ENCODE measurements at places on chromosomes 16 and 17.

DNA sequence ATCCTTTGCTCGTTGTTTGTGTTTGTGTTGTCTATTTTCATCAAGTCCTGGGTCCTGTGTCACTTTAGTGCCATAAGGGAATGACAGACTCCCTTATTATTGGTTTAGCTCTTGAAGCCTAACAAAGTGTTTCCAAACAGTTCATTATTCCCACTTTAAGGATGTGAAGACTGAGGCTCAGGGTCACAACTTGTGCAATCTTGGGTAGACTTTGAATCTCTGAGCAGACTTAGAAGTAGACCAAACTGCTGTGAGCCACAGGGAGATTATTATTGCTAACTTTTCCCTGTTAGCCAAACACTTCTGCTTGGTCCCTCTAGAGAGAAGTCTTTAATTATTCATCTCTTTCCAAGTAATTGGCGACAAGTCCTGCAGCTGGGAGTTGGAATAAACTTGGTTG lies 31.8 kb downstream of the PRKCB start:
- DNase-seq, result no peak

- no peak for DNase-seq
Measured at GRCh38 chr16:67053767-67054334, 24.9 kb downstream of the CBFB start.

- DNase-seq, result no peak
Measured at GRCh38 chr17:81481073-81481799, 31.4 kb downstream of the ACTG1 start.

GRCh38 chr17:46121165-46121764 lies 72.0 kb downstream of the KANSL1 start:
- DNase-seq, result no peak

GRCh38 chr16:72938795-72939164 lies 109.1 kb downstream of the ZFHX3 start:
- DNase-seq, result no peak

DNA sequence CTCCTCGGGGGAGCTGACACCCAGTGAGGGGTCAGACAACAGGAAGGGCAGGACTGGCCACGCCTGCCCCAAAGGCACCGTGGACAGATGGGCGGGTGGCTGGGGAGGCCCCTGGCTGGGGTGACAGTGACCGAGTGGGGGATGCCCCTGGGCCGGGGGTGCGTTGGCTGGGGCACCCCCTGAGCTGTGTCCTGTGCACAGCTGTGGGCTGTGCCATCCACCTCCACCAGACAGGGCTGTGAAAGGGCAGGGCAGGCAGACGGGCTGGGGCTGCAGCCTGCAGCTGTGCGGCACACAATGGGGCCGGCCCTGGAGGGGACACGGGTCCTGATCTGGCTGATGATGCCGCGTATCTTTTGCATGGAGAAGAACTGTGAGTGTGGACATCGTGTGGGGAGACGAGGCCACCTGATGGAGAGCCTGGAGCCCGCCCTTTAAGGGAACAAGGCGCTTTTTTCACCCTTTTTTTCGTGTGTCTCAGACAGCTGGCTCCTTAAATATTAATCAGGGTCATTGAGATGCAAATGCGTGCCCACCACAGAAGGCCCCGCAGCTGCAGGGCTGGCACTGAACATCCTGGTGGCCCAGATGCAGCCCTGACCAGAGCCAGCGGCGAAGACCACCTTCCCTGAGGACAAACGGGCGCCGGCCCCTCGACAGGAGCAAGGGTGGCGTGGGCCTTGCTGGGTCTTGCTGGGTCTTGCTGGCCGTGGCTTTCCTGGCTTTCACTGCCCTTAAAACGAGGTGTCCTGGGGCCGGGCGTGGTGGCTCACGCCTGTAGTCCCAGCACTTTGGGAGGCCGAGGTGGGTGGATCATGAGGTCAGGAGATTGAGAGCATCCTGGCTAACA lies 42.4 kb upstream of the GNG13 start:
- DNase-seq, result no peak

DNA sequence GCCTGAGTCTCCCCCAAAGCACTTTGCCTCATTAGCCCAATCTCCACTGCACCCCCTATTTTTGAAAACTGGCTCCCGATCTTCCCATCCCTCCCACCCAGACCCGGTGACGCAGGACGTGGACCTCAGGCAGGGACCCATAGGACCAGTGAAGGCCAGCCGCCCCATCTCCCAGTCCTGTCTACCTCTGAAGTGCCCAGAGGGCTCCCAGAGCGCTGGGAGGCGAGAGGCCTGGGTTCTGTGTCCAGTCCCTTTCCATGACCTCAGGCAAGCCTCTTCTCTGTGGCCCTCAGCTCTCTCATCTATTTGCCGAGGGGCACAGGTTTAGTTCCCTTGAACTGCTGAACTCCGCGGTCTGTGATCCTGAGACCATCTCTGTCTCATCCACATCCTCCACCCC lies 714 bp downstream of the TNS4 start:
- no peak for DNase-seq

DNA sequence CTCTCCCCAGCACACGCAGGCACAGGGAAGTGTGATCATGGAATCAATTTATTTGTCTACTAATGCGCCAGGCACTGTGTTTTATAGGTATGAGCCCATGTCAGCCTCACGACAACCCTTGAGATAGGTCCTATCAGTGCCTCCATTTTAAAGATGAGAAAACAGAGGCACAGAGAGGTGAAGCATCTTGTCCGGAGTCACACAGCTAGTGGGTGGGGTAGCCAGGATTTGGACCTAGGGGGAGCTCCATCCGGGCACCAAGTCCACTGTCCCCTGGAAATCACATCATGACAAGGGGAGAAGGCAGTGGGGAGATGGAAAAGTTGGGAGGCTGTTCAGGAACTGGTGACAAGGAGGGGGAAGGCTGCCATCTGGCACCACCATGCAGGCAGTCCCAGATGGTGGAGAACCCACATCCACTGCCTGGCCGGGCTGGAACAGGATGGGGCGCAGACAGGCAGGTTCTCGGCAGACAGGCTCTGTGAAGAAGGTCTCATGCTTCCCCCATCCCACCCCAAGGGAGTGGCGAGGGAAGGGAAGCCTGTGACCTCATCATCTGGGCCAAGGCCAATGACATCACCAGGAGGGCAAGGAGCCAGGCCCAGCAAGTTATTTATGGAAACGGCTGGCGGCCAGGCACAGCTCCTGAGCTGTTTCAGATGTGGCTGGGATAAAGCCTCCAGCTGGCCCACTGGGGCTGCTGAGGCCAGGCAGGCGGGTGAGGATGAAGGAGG lies 126.0 kb upstream of the SDK2 start:
- DNase-seq, result no peak

DNA sequence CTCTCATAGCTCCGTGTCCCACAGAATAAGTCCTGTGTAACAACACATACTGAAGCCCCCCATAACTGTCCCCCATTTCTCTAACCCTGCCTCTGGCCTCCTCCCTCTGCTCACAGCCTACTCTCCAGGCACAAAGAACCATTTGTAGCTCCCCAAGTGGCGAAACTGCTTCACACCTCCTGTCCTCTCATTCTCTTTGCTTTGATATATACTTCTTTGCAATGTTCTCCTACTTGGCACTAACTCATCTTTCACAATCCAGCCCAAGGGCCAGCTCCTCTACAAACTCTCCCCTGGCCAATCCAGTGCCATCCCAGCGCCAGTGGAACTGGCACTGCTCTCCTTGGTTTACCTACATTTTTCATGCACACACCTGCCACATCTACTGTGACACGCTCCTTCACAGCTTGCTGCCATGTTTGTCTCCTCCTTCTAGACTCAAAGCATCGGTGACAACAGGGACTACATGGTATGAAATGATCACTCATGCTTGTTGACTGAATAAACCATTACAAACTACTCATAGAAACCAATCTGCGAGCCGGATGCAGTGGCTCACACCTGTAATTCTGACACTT lies 12.8 kb downstream of the CYTH1 start:
- no peak for DNase-seq

DNA sequence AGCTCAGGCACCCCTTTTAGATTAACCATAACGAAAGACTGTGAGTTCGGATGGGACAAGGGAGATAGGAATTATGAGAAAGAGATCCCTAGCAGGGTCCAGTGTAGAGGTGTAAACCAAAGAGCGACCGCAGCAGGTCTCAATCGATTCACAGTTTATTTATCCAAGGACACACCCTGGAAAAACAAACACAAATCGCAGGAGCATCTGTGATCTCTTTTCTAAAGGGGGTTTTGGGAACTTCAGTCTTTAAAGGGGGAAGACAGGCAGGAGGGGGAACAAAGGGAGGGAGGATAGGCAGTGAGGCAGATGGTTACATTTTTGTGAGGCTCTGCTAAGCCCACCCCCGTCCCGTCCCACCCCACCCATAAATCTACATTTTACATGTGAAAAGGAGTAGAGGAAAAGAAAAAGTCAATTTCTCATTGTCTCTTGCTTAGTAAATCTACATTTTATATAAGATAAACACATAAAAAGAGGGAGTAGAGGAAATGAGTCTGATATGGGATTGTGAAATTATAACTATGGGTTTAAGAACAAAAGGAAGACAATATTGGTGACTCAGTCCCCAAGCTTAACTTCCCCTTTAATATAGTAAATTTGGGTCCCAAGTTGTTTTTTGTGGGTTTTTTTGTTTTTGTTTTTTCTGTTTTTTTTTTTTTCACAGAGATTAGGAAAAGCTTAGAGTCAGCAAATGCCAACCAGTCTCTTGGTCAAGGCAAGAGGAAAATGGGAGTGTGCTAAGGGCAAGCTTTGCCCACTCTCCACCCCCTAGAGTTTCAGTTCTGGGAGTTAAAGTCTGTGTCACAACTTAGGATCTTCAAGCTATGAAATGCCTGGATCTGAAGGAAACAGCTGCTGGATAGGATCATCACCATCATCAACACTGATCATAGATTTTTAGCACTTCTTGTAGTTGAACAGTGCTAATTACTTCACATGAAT lies 160.9 kb upstream of the CDH5 start:
- no peak for DNase-seq

- no peak for DNase-seq
Measured at GRCh38 chr17:3002538-3003295, 60.7 kb downstream of the OR1D5 start.

DNA sequence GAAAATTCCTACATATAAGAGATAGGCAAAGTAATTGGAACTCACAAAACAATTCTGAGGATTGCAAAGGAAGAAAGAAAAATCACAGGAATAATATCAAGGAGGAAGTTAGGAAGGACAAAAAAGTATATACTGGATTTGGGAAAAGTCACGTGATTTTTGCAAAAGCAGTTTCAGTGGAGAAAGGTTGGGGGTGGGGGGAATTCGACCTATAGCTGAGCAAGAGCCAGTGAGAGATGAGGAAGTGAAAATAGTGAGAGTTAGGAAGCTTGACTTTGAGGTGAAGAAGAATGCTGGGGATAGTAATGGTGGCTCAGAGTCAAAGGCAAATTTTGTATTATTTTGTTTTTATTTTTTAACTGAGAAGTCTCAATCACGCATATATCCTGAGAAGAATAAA lies 438.0 kb upstream of the PMFBP1 start:
- DNase-seq, result no peak

GRCh38 chr16:14476183-14476582 lies 153.9 kb downstream of the PARN start:
- no peak for DNase-seq

DNA sequence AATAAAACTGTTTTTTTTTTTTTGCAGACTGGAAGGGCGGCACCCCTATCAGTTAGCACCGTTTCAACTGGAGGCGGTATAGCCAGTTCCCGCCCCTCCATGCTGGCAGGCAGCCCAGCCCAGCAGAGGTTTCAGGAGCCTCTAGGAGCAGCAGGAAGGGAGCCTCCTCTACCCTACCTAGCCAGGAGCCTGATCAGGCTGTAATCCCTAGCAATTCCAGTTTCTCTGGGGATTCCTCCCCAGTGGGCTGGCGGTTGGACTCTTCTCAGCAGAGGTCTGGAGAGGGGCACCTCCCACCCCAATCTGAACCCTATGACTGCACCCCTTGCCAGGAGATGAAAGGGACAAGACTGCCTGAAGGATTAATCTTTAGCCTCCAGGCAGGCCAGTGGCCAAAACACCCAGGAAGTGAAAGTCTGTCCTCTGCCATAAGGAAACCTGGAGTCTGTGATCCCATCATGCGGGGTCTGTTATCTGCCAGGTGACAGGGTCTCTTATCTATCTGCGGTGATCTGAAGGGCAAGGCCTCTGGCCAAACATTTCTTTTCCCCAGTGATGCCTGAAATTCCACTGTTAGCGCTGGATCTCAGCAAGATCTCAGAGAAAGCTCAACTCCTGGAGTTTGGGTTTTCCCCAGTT lies 4.9 kb upstream of the CDH1 start:
- DNase-seq, result peak; percentile 51

GRCh38 chr17:10114931-10115535 lies 83.4 kb downstream of the GAS7 start:
- DNase-seq, result no peak

GRCh38 chr17:79305768-79306423 lies 231.3 kb downstream of the ENGASE start:
- no peak for DNase-seq

DNA sequence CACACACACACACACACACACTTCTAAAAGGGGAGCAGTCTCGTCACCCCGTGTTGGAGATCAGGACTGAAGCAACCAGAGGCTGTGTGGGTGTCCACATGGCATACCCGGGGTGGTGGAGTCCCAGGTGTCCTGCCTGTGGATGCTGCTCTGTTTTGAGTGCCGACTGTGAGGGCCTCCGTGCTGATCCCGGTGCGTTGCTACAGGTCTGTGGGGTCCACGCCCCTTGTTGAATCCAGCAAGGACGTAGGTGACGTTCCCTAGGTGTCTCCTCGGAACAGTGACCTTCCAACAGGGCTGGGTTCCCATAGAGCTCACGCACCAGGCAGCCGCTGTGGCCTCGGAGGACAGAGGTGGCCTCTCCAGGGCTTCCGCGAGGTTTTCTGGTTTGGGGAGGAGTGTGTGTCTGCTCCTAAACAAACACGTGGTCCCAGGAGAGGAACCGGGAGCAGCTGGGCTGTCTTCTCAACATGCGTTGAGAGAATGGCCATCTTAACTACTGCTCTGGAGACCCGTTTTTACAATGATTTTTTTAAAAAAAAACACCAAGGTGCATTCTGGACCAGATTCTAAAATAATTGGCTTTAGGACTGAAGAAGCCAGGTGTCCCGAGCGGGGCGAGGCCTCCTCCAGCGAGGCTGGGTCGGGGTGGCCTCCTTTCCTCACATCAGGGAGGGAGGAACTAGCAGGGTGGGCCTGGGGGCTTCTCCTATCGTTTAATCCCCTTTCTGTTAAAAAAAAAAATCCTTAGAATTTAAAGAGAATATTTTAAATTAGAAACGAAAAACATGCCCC lies 100.6 kb upstream of the ZNF750 start:
- no peak for DNase-seq

GRCh38 chr16:74999609-75000480 lies 1.0 kb downstream of the ZNRF1 start:
- DNase-seq, result no peak

GRCh38 chr17:17576772-17577234 lies 14.7 kb downstream of the PEMT start:
- no peak for DNase-seq

DNA sequence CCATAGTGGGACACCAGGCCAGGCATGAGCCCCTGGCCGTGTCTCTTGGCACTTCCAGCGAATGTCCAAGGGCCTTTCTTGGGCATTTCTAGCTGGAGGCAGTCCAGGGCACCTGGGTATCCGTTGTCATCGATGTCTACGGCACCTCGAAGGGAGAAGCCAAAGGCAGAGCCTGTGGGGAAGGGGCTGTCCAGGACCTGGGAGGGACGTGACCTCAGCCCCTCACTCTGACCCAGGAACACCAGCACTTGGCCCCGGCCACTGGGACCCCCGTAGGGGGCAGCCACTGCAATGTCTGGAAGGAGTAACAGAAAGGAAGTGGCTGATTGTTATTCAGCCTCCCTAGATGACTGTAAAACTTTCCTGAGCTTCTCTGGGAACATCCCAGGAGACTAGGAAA lies 8.7 kb downstream of the ITGA2B start:
- no peak for DNase-seq

GRCh38 chr17:50096092-50096491 lies 941 bp downstream of the PDK2 start:
- DNase-seq, result no peak

GRCh38 chr17:60151355-60151754 lies 1.6 kb downstream of the CA4 start:
- no peak for DNase-seq

All from HS-27A (cell line).